ENCODE measurements at places on chromosomes 3 and 15.

DNA sequence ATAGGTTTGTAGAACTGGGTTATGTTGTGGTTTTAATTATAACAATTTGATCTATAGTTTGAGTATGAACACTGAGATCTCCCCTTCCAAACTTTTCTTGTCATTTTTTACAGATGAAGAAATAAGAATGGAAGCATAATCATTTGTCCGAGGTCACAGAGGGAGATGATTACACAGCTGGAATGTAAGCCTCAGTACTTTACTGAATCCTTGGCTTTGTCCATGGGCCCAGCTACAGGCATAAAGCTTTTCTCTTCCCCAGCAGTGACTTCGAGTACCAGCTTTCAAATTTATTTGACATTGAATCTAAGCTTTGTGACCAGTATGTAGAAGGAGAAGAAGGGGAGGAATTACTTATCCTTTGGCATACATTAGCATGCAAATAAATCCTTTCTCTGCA is 80.9 kb upstream of the DCBLD2 start:
- no peak for DNase-seq

GRCh38 chr3:16300881-16301359 is 35.9 kb downstream of the OXNAD1 start:
- DNase-seq = no peak

GRCh38 chr15:93250950-93251349 is 161.9 kb upstream of the RGMA start:
- no peak for DNase-seq

GRCh38 chr15:39336926-39337325 is 244.0 kb upstream of the THBS1 start:
- no peak for DNase-seq

DNA sequence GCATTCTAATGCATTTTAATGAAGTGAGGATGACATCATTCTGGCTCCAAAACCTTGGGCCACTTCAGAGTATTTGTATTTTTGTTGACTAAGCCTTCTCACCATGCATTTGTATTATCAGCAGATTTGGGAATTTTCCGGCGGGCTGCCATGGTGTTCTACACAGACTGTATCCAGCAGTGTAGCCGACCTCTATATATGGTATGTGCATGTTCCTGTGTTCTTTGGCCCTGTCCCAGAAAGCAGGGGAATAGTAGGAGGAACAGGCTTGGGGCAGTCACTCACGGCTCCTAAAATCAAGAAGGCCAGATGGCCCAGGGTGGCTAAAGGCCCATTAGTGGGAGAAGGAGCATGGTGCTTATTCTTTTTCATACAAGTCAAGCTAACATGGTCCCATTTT is 80.5 kb downstream of the USF3 start:
- DNase-seq = no peak

DNA sequence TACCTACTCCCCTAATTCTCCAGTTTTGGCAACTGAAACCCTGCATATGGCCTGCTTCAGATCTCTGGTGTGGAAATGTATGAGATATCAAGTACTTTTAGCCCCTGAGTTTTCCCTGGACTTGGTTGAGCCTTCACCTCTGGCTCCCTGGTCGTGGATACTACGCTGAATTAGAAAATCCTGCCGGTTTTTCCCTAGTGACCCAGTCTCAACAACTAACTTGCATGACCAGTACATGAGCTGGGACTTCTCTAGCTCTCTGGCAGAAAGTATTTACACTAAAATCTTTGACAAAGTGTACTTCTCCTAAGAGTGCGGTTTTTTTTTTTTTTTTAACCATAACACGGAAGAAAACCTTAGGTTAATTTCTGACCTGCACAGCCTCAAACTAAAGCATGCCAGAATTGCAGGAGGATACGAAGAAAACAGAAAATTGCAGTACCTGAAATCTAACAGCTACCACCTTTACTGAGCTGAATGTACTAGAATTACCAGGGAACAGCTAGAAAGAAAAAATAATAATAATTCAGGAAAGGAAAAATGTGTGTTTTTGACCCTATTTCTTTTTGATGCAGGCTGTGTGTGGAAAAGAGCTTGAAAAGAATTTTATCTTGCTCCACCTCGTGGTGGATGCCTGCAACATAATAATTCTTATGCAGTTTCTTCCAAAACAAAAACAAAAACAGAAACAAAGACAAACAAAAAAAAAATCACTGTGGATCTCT is 165.6 kb downstream of the GMNC start:
- DNase-seq = peak; percentile 52

DNA sequence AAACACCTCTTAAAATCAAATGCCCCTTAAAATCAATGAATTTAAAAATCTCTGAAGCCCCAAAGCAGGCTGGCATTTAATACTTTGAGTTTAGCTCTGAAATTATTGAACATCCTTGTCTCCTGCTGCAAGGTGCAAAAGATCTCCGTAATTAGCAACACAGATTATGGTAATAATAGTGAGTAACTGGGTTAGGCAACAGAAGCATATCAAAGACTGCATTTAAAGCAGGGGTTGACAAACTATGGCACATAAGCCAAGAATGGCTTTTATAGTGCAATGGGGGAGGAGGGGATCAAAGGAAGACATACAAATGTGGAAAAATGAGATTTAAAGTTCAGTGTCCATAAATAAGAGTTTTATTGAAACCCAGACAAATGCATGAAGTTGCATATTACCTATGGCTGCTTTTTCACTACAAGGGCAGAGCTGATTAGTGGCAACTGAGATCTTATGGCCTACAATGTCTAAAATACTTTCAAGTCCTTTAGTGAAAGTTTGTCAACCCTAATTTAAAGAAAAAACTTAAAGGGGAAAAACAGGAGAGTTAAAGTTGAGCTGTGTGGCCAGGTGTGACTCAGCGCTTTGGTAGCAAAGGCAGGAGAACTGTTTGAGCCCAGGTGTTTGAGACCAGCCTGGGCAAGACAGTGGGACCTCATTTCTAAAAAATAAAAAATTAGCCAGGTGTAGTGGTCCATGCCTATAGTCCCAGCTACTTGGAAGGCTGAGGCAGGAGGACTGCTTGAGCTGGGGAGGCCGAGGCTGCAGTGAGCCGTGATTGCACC is 157.6 kb downstream of the TBL1XR1 start:
- no peak for DNase-seq

DNA sequence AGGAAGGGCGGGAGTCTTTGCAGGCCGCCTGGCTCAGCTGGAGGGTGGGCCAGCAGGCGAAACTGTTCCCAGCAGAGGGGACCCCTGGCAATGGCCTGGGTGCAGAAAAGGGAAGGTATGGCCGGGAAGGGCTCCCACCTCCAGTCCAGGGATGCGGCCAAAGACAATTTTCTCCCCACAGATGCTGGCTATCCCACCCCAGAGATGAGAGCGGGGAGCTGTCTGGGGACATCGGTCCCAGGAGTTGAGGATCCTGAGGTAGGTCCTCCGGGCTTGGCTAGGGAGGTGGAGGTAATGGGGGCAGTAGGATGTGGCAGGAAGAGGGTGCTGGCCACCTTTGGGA is 1.7 kb downstream of the SEMA3G start:
- no peak for DNase-seq

All from suppressor macrophage treated with lipopolysaccharide for 4 hours (primary cell).